ENCODE measurements at places on chromosomes 7 and 10. TPM values are rescaled to one million over a fixed set of nuclear protein-coding genes. Genes with fewer than 3 reads are reported as not detected.

HABP2 gene
- not detected for total RNA-seq

CHCHD3 gene
- 71.7 TPM for total RNA-seq

AP1S1 gene
- 28.4 TPM for total RNA-seq

FANK1 gene
- total RNA-seq: 3.5 TPM

DNAH11 gene
- total RNA-seq: under 0.01 TPM

ADAM12 gene
- total RNA-seq: 0.14 TPM

MSMB gene
- not detected for total RNA-seq

CYP3A4 gene
- total RNA-seq: not detected

INPP5A gene
- 117 TPM for total RNA-seq

IL2RA gene
- total RNA-seq: not detected

ANXA7 gene
- 96.8 TPM for total RNA-seq

STX1A gene
- total RNA-seq: 24.6 TPM

- DNase-seq: no peak
Measured at GRCh38 chr7:22301790-22302189, 55.2 kb downstream of the RAPGEF5 start.

DNA sequence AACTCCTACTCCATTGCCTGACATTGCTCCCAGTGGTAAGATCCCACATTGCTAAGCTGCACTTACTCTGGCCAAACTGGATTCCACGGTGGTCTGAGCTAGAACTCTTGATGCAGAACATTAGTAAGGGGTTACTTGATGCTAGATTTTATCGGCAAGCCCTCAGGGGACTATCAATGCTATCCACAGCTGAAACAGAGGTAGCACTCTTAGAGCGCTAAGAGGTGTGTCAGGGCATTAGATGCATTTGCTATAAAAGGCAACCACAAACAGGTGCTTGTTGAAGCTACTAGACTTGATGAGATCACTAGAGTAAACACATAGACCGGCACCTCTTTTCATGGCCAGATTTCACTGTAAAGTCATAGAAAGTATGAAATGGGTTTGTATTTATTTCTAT, 116.3 kb downstream of the MDFIC start:
- DNase-seq: no peak

- DNase-seq: no peak
Measured at GRCh38 chr7:156616269-156617202, 24.0 kb upstream of the RNF32 start.

DNA sequence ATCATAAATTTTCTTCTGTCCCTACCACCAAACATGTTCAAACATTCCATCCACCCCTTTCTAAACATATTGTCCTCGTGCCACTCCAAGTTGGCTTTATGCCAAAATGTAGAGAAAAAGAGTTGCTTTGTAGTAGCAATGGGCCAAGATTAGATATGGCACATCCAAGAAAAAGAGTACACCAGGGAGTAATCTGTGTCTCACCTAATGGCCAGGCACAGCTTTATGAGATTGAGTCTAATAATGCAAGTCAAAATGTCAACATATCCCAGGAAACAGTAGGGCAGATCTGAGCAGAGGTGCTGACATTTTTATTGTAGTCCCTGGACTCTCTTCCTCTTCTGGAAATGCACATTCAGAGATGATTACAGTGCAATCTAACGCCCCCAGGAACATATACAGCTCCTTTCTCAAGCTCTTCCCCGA, 5.7 kb upstream of the OR6V1 start:
- no peak for DNase-seq

DNA sequence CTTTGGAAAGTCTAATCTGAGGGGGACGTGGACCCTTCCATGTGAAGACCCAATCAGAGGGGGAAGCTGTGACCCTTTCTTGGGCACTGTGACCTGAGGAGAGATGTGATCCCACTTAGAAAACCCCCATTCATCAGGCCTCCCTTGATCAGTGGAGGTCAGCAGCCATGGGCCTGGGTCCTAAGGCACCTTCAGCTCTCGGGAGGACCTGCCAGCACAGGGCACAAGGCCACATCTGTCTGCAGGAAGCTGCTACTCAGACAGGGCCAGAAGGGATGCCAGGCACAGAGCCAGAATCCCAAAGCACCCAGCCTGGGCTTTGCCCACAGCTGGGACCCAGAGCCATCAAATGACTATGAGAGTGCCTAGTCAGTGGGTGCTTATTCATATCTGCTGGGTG, 14.7 kb upstream of the RABGEF1 start:
- no peak for DNase-seq

DNA sequence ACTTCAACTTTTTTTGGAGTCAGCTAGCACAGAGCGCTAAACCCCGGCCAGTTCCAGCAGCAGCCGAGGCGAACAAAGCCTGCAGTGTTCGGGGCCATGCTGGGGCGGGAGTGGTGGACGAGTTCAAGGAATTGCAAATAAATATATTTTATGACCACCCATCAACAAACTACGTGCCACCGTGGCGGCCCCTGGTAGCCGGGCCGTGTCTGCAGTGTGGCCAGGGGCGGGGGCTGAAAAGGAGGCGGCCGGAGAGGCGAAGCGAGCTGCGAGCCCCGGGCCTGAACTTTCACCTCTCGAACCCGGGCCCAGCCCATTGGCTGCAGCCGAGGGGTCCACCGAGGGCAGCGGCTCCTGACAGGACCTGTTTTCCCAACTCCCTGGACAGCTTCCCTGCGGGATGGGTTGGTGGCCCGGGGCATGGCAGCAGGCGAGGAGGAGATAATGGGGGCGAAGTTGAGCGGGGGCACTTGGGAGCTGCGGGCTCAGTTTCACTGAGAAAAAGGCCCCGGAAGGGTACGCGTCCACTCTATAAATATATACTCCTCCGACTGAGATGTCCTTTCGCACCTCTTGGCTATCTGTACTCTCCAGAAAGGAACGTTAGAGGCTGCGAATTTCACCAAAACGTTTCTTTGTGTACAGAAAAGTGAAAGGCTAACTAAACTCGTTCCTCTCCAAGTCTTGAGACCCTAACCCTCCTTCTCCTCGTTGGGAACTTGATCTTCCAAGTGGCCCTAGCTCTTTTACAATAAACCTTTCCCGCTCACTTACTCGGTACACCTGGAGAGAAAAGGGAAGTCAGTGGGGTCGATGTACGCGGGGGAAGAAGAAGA, 164.6 kb upstream of the PPP1R3A start:
- peak; percentile 72 for DNase-seq

DNA sequence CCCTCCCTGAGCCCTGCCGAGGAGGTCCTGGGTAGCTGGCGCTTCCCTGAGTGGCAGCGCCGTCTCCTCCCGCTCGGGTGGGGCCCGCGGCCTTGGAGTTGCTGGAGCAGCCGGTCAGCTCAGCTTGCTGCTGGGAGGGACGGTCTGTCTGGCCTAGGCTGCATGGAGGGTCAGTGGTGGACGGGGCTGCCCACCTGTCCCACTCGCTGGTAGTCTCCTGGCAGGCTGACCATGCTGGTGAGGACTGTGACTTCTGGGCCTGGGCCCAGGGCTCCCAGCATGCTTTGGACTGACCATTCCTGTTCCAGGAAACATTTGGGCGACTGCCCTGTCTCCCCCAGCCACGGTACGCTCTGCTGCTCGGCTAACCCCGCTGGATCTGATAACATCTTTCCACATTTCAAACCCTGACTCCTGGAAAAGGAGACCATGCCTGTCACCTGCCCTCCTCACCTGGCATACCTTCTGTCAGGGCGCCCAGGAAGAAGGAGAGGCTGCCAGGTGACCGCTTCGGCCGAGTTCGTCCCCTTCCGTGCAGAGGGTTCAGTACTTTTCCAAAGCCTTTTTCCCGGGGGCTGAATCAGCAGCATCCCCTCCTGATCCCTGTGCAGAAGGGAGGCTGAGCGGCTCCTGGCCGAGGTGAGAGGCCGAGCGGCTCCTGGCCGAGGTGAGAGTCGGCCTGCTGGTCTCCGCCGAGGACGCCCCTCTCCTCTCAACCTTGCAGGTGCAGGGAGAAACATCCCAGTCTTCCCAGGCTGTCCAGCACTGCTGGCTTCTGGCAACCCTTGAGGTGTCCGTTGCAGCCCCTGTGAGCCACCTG, 43.4 kb downstream of the FAM20C start:
- DNase-seq: peak; percentile 87

GRCh38 chr7:64874114-64874513, 29.0 kb upstream of the ZNF273 start:
- DNase-seq: no peak

DNA sequence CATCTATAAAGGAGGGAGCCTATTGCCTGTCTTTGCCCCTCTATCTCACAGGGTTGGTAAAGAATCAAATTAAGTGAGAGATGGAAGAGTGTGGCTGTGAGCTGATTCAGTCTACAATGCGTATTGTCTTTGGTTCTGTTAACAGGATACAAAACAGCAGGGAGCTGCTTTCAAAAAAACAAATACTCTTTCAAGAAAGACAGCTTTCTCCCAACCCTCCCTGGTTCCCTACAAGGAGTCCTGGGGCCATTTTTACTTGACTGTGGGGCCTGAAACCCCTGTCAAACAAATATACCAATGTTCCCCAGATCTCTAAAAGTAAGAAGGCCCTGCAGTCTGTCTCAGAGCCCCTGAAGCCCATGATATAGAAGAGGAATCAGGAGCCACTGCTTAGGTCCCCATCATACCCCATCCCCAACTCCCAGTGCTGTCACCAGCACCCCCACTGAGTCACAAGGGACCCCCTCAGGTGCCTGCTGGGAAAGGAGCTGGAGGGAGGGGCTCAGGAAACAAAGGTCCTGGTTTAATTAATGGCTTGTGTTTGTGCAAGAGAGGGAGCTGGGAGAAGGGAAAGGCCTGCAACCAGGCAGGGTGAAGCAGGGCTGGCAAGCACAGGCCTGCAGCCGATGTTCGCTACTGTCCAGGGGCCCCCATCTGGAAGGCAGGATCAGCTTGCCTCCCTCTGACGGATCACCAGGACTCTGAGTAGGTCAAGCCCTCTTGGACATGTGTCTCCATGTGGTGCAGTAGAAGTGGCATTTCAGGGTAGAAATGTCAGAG, 182.0 kb upstream of the GHITM start:
- DNase-seq: no peak

GRCh38 chr10:118145256-118145655, 98.5 kb upstream of the RAB11FIP2 start:
- no peak for DNase-seq

DNA sequence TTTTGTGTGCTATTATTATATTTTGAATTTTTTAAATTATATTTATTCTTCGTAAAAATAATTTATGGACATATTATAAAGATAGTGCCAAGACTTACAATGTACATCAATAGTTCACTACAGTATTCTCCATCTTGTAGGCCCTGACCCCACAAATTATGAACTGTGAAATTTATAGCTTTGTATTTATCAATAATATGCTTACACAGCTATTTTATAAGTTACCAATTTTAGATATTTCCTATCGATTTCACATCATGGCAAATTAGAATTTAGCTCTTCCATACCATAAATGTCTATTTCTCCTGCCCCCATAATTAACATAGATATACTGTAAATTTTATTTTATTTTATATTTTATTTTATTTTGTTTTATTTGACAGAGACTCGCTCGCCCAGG, 34.4 kb upstream of the GNAI1 start:
- DNase-seq: no peak

DNA sequence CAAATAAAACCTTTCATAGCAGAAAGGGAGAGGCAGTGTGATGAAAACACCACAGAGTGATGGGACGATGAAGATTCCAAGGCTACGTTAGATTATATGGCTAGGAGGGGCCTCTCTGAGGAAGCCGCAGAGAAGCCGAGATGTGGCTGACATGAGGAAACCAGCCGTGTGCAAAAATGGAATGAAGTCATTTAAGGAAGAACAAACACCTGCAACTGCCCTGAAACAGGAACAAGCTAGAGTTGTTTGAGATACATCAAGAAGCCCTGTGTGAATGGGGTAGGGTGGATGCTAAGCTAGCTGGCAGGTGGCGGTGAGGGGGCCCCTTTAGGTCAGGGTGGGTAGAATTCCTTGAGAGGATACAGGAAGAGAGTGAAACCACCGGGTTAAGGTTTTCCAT, 129.5 kb downstream of the KLF6 start:
- DNase-seq: no peak

GRCh38 chr7:96596120-96596826, 113.4 kb downstream of the SEM1 start:
- no peak for DNase-seq

DNA sequence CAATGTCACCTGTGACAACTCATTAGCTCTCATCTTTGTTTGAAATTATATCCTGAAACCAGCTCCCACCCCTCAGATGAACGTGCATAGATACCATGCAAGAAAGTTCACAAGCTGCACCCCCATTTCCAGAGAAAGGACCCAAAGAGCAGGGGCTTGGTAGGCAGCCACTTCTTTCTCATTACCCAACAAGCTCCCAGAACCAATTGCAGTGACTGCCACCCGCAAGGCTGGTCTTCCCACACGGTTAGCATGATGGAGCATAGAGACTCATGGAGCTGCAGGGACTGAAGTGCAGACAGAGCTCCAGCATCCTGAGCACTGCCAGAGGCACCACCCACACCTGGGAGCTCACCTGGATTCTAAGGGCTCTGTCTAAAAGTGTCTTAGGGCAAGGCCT, 28.5 kb downstream of the FRMPD2 start:
- DNase-seq: peak; percentile 37

GRCh38 chr7:128888039-128888755, 22.3 kb downstream of the KCP start:
- peak; percentile 2 for DNase-seq

Measured in sigmoid colon (tissue), 7 donors.